ENCODE measurements at places on chromosomes 2 and 18.
A peak's percentile ranks its signal among the peaks of the same experiment; 100 is the strongest.

- no peak for DNase-seq
These were observed 471.6 kb downstream of the DLGAP1 start for GRCh38 chr18:3983351-3983969.

DNA sequence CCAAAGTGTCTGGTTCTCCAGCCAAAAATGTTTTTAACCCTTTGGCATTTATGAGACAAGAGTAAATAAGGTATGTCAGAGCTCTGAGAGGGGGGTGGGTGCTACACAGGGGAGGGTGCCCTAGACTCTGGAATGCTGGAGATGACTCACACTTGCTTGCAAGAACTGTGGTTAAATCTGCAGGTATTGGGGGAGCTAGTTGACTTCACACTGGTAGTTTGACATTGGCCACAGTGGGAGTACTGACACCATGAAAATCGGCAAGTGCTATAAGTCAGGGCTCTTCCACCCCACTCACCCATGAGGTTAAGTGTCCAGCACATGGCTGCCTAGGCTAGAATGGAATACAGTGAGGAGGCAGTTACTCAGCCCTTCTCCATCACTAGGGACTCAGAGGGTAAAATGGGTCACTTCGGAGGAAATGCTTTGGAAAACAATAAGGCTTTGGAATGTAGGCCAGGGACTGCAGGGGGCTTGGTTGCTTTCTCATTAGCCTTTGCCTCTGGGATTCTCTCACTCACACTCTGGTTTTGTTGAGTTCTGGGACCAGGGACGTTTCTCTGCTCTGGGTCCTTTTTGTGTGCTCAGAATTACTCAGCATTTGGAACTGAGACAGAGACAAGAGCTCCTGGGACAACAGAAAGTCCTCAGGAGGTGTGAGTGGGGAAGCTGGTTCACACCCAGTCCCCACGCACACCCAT is 91.6 kb downstream of the ACKR3 start:
- no peak for DNase-seq

DNA sequence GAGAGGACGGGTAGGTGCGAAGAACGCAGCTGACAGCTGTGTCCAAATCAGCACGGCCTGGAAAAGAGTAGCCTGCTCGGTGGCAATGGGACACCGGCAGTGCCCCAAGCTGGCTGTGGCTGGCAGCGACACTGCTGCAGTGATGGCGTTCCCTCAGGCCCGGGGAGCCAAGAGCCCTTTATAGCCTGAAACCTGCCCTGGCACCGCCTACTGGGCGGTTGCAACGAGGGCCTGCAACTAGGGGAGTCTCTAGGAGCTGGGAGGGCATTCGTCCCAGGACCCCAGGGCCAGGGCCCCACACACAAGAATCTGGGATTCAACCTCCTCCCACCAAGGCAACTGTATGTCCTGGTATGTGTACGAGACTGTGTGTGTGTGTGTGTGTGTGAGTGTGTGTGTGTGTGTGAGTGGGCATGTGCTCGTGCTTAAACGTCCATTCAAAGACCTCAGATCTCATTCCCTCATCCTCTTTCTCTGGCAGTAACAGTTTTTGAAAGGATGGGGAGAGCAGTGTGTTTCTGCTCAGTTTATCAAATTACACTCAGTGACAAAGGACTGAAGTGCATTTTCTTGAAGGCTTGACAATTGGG is 6.8 kb upstream of the CYP26B1 start:
- DNase-seq, result no peak

- DNase-seq, result no peak
These were observed 2.9 kb upstream of the DPYSL5 start for GRCh38 chr2:26845021-26845420.

GRCh38 chr2:27442920-27443282 is 720 bp downstream of the KRTCAP3 start:
- DNase-seq, result peak; percentile 66

DNA sequence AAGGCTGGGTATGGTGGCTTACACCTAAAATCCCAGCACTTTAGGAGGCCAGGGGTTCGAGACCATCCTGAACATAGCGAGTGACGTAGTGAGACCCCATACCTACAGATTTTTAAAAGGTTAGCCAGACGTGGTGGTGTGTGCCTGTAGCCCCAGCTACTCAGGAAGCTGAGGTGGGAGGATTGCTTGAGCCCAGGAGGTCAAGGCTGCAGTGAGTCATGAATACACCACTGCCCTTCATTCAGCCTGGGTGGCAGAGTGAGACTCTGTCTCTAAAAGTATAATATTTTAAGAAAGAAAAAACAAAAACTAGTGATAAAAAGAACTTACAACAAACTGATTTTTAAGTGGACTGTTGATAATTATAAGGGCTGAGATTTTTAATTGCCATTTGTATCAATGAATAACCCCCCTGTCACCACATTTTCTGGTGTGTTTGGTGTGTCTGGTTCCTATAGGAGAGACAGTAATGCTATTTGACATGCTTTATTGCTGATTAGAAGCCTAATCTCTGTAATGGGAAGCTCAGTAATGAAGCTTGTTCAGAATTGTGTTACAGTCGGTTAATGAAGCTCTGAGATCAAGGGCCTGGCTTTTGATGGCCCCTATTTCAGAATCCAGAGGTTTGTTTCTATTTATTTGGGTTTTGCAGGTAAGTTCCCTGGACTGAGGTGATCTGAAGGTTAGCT is 147.0 kb downstream of the NEDD4L start:
- no peak for DNase-seq

Data from psoas muscle (tissue), 8 donors.